GM03348 (cell line): ENCODE measurements at places on chromosomes 1 and 21.

DNA sequence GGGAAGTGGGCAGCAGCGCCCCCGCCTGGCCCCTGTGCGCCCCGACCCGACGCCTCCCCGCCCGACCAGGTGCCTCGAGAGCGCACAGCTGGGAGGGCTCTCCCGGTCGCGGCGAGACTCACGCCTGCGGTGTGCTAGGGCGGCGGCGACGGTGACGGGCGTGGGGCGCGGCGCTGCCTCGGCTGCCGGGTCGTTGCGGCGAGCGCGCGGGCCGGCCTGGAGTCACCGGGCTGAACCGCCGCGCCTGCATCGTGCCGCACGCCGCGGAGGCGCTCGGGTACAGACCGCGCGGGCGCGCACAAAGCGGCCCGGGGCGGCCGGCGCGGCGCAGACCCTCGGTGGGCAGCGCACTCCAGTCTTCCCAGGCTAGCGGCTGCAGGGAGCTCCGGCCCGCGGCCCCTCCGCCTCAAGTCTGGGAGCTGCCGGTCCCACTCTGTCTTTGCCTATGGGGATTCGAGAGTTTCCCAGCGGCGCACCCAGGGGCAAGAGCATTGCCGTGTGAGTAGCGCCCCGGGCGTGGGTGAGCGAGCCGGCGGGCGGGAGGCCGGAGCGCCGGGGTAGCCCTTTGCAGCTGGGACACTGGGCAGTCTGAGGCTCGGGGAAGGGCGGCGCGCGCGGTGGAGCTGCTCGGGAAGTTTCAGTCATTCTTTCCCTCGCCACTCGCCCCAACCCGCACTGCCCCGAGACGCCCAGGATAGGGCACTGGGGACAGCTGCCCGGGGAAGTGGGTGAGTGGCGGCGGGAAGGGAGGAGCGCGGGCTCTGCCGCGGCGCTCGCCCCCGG lies at the start of gene SLC35F3:
Gene SLC35F3 (plus strand): TSS at position 44 of the 783 bp plus-strand sequence.
- DNase-seq, result peak; percentile 12

GRCh38 chr1:159211331-159212136 lies 6.9 kb downstream of the ACKR1 start:
- DNase-seq, result peak; percentile 30

DNA sequence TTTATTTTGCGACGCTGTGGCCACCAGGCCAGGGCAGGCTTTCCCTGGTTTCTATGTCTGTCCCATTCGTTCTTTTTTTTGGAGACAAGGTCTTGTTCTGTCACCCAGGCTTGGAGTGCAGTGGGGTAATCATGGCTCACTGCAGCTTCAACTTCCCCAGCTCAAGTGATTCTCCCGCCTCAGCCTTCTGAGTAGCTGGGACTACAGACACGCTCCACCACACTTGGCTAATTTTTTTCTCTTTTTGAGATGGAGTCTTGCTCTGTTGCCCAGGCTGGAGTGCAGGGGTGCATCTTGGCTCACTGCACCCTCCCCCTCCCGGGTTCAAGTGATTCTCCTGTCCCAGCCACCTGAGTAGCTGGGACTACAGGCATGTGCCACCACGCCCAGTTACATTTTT lies 43.4 kb upstream of the WNT4 start:
- DNase-seq, result no peak

GRCh38 chr21:43983860-43984420 lies 28.2 kb upstream of the TRAPPC10 start:
- DNase-seq, result no peak

GRCh38 chr1:92307980-92308379 lies 9.1 kb downstream of the RPAP2 start:
- no peak for DNase-seq

DNA sequence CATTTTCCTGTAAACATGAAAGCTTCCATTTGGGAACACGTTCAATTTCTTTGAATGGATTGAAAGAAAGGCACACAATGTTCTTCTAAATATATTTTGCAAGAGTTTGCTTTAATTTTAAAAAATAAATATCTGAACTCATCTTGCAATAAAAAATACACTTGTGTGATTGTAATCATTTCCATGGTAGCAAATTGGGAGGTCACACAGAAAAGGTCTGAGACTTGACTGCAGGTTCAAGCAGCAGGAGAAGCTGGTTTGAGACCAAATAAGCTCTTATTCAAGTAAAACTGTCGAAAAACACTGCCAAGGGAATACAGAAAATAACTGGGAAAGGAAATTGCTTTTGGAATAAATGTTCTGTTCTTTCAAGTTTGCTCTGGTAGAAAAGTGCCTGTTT lies 498.9 kb downstream of the ADGRL2 start:
- no peak for DNase-seq

GRCh38 chr21:34110594-34111202 lies 37.3 kb downstream of the MRPS6 start:
- DNase-seq, result no peak

GRCh38 chr1:225849925-225850324 lies 32.3 kb downstream of the TMEM63A start:
- no peak for DNase-seq

GRCh38 chr1:112877750-112878149 lies 78.2 kb downstream of the SLC16A1 start:
- DNase-seq, result no peak
